Right ventricle myocardium superior (tissue), 1 donor: ENCODE measurements at places on chromosomes 13 and 19.

DNA sequence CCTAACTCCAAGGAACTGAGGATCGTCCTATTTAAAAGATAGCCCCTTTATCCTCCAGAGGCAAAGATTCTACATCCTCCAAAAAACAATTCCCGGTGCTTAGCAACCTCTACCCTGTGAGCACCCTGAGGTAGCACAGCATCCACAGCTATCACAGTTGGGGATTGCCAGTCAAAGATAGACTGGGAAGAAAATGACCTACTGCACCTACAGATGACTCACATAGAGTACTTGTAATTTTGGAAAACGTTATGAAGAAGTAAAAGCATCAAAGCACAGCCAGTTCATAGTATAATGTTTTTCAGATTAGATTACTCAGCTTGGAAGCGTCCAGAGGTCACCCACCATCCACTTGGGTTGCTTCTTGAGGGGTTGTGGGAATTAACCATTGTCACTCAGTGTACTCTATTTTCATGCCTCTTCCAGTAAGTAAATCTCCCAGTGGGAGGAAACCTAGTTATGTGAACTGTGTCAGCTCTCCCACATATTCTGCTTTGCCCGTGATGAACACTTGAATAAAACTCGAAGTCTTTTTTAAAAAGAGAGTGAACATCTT lies 8.9 kb upstream of the FAM124A start:
- DNase-seq = no peak

- no peak for DNase-seq
Measured at GRCh38 chr19:50362656-50363424, 2.6 kb downstream of the NAPSA start.

DNA sequence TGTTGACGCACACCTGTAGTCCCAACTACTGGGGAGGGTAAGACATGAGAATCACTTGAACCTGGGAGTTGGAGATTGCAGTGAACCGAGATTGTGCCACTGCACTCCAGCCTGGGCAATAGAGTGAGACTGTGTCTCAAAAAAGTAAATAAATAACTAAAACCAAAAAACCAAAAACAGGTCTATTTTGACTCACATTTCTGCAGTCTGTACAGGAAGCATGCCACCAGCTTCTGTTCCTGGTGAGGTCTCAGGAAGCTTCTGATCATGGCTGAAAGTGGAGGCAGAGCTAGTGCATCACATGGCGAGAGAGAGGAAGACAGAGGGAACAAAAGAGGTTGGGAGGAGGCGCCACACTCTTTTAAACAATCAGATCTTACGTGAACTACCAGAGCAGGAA lies 142.5 kb downstream of the ITGBL1 start:
- no peak for DNase-seq

- no peak for DNase-seq
Measured at GRCh38 chr19:44785993-44786392, 8.3 kb downstream of the CBLC start.

DNA sequence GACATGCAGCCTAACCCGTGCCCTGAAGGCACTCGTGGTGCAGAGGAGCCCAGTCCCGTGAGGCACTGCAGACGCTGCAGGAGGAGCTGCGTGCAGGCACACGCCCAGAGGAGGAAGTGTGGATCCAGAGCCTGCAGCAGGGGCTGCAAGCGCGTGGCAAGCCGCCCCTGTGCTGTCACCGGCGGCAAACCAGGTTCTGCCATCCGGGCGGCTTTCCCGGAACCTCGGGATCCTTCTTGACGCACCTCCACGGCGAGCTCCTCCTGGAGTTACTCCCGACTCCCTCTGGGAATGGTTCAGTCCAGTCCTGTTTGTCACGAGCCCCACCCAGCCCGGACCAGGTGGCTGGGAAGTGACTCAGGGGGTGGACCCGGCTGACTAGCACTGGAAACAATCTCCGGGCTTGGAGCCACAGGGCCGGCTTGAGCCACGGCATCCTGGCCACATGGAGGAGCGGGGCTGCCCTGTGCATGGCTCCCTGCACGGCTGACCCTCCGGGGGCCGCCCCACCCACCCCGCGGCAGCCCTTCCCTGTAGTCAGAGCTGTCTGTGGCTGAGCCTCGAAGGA lies 10.2 kb downstream of the DPP9 start:
- DNase-seq = peak; percentile 84
